NAMALWA (cell line): ENCODE measurements at places on chromosomes 6 and 20.

DNA sequence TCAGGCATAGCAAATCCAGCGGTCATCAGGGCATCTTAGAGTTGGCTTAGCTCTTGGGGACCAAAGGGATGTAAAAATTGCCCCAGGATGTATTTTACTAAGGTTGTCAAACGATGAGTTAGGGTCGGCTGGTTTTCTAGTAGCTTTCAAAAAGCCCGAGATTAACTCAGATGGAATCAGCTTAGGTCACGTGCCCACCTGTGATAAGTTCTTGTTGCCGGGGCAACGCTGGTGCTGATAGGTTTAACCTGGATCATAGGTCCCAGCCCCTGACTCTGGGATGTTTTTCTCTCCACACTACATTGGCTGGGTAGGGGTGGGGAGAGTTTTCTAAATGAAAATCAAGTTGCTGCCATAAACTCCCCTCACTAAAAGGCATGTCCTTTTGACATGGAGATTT lies 257.3 kb upstream of the SULF2 start:
- DNase-seq = no peak

- DNase-seq = no peak
Observed at GRCh38 chr6:151514000-151514730, 20.3 kb downstream of the CCDC170 start.

DNA sequence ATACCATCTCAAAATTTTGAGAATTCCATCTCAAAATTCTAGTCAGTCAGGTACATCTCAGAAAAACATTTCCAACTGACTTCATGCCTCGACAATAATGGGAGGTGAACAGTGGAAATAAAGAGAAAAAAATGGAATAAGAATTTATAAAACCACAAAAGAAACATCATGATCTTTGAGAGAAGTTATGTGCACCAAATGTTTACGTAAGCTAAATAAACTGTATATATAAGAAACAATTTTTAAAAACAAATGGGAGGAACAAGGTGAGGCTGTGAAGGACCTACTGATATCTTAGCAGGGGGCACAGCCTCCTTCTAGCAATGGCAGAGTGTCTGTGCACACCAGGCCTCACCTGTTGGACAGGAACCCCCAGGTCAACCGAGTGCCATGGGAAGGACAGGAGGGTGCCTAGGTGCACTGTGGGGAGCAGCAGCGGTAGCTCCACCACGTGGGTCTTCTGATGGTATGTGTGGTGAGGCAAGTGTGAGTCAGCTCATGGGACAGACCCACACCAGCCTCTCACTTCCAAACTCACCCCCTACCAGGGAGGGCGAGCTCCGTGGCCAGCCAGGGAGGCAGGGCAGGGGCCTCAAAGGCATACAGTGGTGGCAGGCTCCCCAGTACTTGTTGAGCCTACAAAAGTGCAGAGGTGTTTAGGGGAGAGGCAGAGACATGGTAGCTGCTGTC lies 23.2 kb downstream of the DIDO1 start:
- DNase-seq = no peak

GRCh38 chr6:76633259-76633658 lies 560.8 kb upstream of the IMPG1 start:
- DNase-seq = peak; percentile 24

DNA sequence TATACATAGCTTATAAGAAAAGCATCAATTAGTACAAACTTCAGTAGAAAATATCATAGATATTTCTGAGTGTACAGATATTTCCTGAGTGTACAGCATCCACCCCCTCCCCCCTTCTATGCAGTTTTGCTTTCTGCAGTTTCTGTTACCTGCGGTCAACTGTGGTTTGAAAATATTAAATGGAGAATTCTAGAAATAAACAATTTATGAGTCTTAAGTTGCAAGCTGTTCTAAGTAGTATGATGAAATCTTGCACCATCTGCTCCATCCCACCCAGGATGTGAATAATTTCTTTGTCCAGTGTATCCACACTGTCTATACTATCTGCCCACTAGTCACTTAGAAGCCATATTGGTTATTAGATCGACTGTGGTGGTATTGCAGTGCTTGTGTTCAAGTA lies 15.8 kb upstream of the GPR63 start:
- DNase-seq = no peak

DNA sequence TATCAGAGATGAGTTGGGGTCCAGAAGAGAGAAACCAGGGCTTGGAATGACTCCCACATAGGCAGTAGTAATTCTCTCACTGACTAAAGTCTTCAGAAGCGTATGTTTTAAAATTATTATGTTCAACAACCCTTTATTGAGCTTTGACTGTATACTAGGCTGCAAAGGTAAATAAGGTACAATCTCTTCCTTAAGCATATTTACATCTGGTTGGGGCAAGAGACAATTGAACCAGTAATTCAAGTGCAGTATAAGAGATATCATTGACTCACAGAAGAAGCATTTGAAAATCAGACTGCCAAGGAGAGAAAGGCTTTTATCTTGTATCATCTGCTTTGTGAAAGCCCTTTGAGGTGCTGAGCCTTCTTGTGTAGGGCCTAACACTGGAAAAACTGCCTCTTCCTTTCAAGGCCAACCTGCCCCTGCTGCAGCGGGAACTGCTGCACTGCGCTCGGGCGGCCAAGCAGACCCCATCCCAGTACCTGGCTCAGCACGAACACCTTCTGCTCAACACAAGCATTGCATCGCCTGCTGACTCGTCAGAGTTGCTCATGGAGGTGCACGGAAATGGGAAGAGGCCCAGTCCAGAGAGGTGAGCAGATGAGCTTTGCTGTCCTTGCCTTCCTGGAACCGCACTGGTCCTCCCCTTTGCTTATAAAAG lies 39.3 kb upstream of the C20orf144 start:
- DNase-seq = no peak

GRCh38 chr6:6875818-6876470 lies 231.8 kb upstream of the RREB1 start:
- DNase-seq = no peak

GRCh38 chr6:64160486-64160885 lies 524.9 kb downstream of the PHF3 start:
- no peak for DNase-seq

DNA sequence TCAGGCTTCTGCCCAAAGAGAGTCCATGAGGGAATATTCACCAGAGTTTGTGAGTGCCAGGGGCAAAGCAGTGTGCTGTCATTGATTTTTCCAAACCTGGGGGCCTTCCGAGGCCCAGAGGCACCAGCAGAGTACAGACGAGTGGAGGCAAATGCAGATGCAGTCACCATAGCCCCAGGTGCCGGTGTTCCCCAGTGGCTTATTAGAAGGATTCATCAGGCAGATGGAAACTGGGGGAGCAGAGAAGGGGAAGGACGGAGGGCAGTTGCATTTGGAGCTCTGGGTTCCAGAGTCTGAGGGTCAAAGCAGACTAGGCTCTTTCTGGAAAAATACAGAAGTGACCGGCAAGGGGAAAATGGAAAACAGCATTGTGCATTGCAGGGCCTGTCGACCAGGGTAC lies 184.2 kb downstream of the ANKRD60 start:
- DNase-seq = no peak
